ENCODE measurements at places on chromosomes 13 and 19.
A peak's percentile ranks its signal among the peaks of the same experiment; 100 is the strongest.

DNA sequence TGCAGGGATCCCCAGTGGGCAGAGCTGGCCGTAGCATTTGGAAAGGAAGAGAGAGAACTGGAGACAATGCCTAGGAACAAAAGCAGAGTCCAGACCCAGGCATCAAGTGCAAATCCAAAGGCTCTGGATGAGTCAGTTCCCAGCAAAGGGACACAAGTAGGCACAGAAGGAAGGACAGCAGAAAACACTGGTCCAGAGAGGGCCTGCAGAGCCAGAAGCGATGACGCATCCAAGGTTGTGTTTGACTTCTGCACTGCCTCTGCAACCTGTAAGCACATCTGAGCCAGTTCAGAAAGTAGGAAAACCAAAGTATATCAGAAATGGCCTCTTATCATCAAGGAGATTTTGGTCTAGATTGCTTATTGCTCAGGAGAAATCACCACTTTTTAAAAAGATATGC, 604.5 kb downstream of the FGF9 start:
- no peak for DNase-seq

- DNase-seq = no peak
Observed at GRCh38 chr13:83008212-83008929, 873.9 kb downstream of the SLITRK1 start.

DNA sequence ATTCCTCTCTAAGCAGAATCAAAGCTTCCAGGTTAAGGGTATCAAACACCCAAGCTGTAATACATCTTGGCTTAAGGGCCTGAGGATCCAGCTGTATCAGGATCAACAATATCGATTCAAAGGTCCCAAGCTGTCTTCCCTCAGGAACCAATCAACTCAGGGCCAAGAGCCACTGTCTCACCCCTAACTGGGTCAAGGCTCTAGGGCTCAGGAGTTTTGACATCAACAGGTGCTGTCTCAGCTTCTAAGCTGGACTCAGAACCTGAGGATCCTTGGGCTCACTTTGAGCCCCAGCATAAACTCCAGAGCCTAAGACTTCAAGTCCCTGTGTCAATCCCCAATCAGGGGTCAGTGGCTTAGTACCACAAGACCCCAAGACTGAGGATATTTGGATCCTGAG, 917 bp downstream of the FBXW9 start:
- DNase-seq = no peak

DNA sequence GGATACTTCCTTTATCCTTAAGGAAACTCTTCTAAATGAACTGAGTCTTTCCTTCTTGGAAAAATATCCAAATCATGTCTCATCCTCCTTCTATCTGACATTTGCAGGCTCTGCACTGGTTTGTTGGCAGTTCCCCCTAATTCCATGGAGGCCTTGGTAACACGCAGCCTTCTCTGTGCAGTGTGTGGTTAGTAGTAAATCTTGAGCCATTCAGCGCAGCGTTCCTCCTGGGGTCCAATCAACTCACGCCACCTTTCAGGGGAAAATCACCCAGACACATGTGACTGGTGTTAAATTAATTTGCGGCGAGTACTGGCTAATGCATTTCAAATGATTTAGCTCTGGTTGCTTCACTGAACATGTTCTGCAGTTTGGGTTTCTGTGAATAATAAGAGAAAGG, 21.0 kb upstream of the CBY2 start:
- DNase-seq = no peak

DNA sequence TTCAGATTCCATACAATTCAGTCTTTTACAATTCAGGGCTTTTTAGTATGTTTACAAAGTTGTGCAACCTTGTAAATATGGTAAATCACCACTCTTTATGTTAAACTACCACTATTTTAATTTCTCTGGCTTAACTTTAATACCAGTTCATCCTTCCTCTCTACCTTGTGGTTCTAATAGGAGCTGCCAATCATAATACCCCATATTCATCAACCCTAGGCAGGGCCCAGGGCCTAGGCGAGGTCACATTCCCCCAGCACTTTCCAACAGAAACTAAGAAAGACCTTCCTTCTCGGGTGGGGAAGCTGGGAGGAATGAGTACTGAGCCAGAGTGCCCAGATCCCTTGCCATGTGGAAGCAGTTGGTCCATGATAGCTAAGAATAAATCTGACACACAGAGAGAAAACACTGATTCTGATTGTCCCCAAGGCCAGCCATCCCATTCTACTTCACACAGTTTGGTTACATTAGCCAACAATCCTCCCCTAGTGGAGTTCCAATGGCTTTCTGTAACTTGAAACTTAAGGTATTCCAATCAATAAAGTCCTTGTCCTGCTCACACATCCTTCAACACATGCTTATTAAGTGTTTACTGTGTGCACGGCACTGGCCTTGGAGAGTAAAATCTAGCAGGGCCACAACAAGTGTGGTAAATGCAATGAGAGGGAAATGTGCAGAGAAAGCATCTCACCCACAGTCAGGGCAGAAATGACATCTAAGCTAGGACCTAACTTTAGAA, 76.8 kb downstream of the NUFIP1 start:
- no peak for DNase-seq

DNA sequence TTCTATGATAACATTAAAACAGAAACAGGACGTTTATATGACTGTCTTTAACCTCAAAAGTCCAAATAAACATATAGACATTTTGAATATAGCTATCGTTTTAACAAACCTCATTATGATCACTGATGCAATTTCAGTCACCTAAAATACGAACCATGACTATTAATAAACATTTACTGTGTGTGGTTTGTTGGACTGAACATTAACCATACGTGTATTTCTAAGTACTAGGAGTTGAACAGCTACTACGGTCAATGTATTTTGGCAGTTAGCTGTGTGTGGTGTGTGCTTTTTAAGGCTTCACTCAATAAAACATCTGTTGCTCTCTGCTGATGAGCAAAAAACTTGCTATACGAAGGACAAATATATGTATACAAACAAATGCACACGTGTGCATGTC, 281.4 kb downstream of the ABCC4 start:
- no peak for DNase-seq

GRCh38 chr13:113178896-113179167, 20.4 kb downstream of the PROZ start:
- DNase-seq = no peak

DNA sequence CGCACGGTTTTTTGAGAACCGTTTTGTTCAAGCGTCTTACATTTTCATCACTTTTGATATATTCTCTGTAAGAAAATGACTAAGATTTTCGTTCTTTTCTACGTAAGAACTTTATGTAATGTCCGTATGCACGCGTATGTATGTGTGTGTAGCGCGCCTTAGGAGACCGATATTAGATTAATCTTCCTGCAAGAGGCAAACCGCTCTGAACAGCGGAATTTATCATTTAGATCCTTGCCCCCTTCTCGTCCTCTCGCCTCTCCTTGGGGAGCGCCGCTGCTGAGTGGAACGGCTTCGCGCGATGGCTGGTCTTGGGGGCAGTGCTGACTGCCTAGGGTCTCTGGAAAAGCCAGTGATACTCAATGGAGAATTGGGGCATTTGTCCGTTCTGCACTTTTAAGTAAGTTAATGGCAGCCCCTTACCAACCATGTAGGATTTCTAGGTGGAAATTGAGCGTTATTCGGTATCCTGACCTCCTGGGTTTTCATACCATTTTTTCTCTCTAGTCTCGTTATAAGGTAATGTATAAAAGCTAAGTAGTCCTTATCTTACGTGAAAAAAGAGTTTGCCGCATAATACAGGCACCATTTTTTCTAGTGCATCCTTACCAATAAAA, 4.7 kb downstream of the MAB21L1 start:
- DNase-seq = no peak

- no peak for DNase-seq
Observed at GRCh38 chr19:39345956-39346355, 3.7 kb downstream of the SAMD4B start.

DNA sequence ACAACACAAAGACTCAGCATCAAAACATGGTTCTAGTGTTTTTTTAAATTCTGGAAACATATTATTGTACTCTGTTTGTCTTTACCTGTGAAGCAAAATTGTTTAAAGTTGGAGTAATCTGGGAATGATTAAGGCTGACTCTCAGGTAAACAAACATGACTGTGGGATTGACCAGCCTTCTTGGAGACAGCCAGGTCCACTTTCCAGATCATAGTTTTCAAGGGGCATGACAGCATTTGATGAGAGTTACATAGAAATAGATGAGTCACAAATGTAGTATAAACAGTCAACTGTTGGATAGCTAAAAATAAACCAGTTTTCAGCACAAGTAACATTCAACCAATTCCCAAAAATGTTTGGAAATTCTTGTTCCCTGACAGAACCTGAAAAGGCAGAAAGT, 1680.9 kb downstream of the OLFM4 start:
- no peak for DNase-seq

DNA sequence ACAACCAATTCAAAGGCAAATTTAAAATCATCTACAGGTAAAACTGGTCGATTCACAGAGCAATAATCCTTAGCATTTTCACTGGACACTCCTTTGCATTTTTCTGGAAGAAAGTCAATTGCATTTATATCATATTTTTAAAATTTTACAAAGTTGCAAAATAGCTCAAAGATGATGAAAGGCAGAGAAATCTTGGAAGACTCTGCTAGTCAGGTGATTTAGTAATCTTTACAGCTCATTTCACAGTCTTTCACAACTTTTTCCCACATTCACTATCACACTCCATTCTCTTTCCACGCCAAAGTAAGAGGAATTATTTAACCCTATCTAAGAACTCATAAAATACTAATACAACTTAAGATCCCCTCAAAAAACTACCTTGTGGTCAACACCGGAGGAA, 1063.8 kb downstream of the EFNB2 start:
- no peak for DNase-seq

DNA sequence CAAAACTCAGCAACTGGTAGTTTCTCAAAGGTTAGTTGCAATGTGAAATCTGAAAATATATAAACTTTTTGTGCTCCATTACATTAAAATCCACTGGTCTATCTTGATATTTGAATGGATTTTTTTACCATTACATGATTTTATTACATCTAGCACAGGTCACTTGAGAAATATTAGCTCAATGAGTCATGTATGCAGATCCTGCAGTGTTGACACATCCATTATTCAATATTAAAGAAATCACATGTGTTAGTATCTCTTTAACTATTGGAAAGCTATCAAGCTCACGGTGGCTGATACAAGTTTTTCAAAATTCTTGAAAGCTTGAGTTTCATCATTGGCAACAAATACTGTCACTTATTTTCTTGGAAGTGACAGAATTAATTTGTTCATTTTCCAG, 373.9 kb upstream of the TSHZ3 start:
- no peak for DNase-seq

GRCh38 chr19:29983568-29983967, 41.5 kb downstream of the URI1 start:
- DNase-seq = no peak

- DNase-seq = no peak
Observed at GRCh38 chr13:97266332-97266731, 44.2 kb downstream of the MBNL2 start.

DNA sequence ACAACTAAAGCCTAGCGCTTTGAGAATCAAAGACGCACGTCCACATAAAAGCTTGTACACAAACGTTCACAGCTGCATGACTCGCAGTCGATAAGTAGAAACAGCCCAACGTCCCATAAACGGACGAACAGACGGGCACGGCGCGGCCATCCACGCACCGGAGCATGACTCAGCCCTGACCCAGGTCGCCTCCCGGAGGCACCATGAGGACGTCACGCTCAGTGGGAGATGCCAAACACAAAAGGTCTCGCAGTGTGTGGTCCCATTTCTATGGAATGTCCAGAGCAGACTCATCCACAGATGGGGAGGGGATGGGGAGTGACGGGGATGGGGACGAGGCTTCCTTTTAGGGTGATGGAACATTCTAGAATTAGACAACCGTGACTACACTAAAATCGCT, 9.4 kb downstream of the POLRMT start:
- no peak for DNase-seq

DNA sequence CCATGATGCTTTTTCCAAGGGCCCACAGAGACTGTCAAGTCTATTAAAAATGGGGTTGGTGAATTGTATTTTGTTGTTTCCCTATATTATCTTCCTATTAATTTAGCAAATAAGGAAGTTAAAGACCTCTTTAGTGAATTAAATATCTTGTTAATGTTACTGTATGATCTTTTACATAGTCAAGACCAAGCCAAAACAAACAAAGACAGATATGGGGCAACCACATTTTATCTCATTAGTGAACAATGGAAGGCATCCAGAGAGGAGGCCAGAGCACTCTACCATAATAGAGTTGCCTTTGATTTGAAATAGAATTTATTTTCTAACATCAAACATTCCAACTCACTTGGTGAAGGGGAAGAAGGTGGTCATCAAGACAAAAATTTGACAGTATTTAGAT, 169.4 kb downstream of the B3GLCT start:
- DNase-seq = no peak

GRCh38 chr19:34847393-34847792, 74.4 kb upstream of the ZNF599 start:
- no peak for DNase-seq

GRCh38 chr19:32676186-32676894, 692 bp downstream of the RGS9BP start:
- peak; percentile 27 for DNase-seq

DNA sequence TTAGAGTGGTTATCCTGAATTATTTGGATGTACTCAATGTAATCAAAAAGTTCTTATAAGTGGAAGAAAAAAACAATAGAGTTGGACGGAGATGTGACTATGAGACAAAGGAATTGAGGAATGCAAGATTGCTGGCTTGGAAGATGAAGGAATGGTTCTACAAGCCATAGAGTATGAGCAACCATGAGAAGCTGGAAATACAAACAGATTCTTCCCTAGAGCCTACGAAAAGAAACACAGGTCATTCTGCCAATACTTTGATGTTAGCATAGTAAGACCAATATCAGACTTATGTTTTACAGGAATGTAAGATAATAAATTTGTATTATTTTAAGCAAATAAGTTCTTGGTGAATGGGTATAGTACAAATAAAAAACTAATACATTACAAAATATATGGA, 249.2 kb downstream of the DIAPH3 start:
- DNase-seq = no peak

DNA sequence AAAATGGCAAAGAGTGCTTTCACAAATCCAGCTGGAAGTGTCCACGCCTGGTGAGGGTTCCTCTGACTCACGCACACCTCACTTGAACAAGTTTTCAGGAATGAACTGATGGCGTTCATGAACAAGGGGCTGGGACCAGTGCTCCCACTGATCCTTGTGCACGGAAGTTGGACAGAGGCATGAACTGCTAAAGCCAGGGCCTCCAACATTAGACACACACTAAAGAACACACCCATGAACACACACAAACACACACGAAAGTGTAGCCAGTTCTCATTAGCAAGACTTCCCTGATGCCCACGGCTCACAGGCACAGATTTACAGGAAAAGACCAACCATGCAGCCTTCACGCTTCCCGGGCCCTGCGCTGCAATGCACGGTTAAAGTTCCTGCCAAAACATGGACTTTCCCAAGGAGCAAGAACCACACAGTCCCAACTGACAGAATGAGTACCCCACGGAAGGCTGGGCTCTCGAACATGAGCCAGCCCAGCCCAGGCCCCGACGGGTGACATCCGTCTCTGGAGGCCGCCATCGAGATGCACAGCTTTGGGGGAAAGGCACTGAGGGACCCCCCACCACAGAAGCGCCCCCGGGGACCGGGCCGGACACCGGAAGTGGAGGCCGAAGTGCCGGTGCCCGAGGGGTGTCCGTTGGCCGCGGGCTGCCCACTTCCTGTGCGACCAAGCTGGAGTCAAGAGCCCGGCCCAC, 808 bp downstream of the DNMT1 start:
- DNase-seq = no peak
